ENCODE measurements at places on chromosomes 7 and 10.

- DNase-seq: no peak
These were observed 29.3 kb downstream of the DYNC2I1 start for GRCh38 chr7:158885624-158886023.

DNA sequence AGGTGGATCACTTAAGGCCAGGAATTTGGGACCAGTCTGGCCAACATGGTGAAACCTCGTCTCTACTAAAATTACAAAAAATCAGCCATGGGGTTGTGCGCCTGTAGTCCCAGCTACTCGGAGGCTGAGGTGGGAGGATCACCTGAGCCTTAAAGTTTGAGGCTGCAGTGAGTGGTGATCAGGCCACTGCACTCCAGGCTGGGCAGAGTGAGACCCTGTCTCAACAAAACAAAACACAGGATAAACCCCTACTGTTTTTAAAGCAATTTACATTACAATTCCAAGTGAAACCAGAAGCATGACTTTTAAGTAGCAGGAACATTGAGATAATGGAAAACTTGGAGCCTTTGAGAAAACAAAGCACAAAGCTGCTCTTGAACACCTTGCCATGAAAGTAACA is 92.4 kb upstream of the BTBD16 start:
- no peak for DNase-seq

DNA sequence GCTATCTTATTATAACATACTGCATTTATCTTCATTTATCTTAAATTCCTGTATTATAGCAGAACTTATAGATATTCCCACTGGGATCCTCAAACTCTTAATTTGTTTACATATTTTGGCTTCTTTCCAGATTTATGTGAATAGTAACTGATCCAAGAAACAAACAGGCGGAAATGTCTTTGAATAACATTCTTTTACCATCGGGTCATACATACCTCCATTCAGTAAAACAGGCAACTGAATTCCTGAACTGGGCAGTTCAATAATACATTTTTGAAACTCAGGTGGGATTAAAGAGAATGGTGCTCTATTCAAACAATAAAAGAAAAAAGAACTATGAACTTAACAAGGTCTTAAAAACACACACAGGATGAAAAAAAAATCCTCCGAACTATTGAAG is 337.4 kb downstream of the CRPPA start:
- no peak for DNase-seq

- DNase-seq: no peak
These were observed 223.3 kb upstream of the GPR26 start for GRCh38 chr10:123442901-123443300.

DNA sequence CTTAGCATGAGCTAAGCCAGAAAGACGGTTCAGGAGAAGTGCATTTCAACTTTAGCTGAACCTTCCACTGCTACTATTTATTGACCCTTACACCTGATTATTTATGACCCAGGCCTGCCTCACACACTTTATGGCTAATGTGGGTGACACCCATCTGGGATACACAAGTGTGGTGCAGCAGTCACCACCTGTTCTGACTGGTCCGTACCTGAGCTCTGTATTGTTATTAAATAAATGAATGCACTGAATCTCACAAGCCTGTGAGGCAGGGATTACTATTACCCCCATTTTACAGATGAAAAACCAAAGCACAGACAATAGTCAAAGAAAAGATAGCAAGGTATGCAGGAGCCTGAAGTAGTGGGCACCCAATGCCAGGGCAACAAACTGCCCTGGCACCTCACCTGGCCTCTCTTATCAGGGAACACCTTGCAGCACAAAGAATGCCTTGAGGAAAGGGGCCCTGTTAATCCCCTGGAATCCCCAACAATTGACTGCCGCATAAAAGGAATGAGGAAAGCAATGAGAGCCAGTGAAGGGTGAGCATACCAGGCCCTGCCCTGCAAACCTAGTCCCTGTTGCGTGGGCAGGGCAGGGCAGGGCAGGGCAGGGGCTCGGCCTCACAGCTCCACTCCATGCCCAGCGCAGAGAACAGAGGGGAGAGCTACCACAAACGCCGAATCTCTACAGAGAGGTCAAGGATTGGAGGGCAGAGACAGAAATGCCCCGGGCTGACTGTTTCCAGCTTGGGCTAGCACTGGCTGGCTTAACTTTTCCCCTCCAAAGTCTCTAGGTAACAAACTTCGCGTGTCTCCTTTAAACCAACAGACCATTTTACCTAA is 1.3 kb downstream of the ANXA11 start:
- DNase-seq: no peak

- DNase-seq: no peak
These were observed 12.6 kb downstream of the OR9A4 start for GRCh38 chr7:141928845-141929195.

DNA sequence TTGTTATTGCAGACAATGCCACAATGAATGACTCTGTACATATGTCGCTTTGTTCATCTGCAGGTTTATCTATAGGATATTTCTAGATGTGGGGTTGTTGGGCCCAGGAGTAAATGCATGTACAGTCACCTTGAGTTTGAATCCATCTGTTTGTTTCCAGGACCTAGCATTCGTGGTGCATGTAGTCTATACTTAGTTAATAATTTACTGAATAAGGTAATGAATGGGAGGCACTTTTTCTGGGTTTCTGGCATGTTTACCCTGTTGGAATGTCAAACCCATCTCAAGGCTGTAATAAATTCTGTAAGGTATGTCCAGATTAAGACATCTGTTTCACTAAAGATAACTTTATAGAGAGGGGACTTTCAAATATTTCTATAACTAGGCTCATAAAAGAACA is 23.5 kb downstream of the HECTD2 start:
- DNase-seq: no peak

DNA sequence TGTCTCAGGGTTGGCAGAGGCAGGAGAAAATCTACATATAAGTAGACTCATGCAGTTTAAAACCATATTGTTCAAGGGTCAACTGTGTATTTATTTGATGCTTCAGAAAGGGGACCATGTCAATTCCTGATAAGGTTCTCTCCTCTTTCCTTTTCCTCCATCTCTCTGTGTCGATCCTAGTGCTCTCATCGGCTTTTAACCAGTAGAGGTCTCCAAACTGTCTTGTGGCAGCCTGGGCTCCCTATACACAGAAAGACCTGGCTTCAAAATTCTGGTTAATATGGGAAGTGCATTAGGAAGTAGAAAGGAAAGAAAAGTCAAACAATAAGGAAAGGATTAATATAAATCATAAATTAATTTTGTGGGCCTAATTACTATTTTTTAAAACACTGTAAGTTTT is 304.4 kb upstream of the C7orf33 start:
- DNase-seq: no peak

- no peak for DNase-seq
These were observed 579.4 kb downstream of the PTPRN2 start for GRCh38 chr7:158008267-158008666.

GRCh38 chr7:81469869-81470723 is 299.8 kb downstream of the HGF start:
- DNase-seq: peak; percentile 72

- no peak for DNase-seq
These were observed 2.7 kb downstream of the NOS3 start for GRCh38 chr7:150993511-150993910.

GRCh38 chr7:25597946-25598345 is 369.7 kb upstream of the NPVF start:
- no peak for DNase-seq

DNA sequence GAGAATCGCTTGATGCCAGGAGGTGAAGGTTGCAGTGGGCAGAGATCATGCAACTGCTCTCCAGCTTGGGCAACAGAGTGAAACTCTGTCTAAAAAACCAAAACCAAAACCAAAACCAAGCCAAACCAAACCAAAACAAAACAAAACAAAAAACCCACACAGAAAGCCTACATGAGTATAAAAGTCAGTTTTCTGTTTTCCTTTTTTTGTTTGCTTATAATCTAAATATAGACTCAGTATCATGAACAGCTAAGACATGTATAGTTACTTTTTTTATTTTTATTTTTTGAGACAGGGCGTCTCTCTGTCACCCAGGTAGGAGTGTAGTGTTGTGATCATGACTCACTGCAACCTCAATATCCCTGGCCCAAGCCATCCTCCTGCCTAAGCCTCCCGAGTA is 16.8 kb upstream of the MTPN start:
- DNase-seq: no peak

DNA sequence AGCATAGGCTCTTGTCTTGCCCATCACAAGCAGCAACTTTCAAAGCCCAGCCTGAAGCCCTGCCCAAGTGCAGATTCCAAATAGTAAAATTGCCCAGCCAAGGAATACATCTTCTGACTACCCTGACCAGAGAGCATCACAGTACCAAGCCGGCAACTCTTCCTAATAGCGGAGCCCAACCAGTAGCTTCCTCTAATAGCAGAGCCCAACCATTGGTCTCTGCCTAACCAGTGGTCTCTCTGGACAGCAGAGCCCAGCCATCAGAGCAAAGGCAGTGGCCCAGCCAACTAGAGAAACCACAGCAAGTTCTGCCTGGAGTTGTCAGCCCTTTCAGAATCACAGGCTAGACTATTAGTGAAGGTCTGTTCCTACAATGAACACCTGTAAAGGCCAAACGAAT is 285.6 kb downstream of the HGF start:
- no peak for DNase-seq

DNA sequence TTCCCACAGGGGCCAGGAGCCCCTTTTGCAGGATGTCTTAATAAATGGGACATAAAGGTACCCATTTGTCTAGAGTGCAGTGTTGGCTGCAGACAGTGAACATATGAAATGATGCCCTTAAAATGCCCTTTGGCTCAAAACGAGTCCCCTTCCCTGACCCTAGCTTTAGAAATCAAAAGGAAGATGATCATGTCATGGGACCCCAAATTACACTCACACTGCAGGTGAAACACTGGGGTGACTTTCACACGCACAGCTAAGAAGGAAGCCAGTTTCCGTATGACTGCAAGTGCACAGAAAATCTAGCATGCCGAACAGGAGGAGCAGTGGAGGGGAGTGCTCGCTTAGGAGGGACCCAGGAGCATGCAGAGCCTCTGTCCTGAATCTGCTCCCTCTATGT is 154.5 kb upstream of the KLF14 start:
- no peak for DNase-seq

GRCh38 chr10:71136036-71136721 is 76.2 kb upstream of the UNC5B start:
- DNase-seq: no peak

- no peak for DNase-seq
These were observed 865.4 kb downstream of the CCSER2 start for GRCh38 chr10:85193796-85194195.

Data from SHP77 treated with DMSO at 0.1 percent for 48 hours (cell line).